IMR-90 (cell line): ENCODE measurements at places on chromosomes 16 and 17. TPM values are rescaled to one million over a fixed set of nuclear protein-coding genes. Genes with fewer than 3 reads are reported as not detected.

The ZSCAN10 gene
- polyA plus RNA-seq, result not detected in 2 replicates

The PLD2 gene
- 28.0 and 28.8 TPM in 2 replicates for polyA plus RNA-seq

The MPP3 gene
- 10.7 and 11.9 TPM in 2 replicates for polyA plus RNA-seq

The PLA2G10 gene
- polyA plus RNA-seq, result not detected in 2 replicates

The MILR1 gene
- polyA plus RNA-seq, result 0.23 and 0.44 TPM in 2 replicates

The KIF1C gene
- 28.7 and 31.6 TPM in 2 replicates for polyA plus RNA-seq

The C17orf75 gene
- 8.2 and 11.5 TPM in 2 replicates for polyA plus RNA-seq

The SLC35G6 gene
- polyA plus RNA-seq, result not detected in 2 replicates

The PITPNM3 gene
- 1.7 and 2.0 TPM in 2 replicates for polyA plus RNA-seq

DNA sequence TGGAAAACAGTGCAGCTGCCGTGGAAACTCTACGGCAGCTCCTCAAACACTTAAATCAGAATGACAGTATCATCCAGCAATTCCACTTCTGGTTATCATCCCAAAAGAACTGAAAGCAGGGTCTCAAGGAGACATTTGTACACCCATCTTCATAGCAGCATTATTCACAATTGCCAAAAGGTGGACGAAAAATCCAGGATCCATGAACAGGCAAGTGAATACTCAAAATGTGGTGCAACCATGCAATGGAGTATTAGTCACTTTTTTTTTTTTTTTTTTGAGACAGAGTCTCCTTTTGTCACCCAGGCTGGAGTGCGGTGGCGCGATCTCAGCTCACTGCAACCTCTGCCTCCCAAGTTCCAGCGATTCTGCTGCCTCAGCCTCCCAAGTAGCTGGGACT, 10.6 kb upstream of the AATK start:
- peak; percentile 3 for DNase-seq
- no peak overlapping the region for H3K4me3 ChIP-seq

DNA sequence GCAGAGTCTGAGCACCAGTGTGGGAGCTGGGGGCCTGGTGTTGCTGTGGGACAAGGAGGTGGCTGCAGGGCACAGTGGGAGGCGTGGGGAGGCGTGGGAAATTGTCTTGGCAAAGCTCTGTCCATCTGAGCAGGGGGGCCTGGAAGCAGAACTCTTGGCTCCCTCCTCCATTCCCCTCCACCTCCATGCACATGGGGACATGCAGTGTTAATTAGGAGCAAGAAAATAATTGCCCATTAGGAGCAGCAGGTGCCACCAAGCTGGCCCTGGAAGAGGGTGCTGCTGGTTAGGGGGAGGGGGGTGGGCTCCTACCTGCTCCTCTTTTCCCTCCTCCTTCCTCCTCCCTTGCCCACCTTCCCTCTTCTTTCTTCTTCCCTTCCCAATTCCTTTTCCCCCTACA, 4.5 kb downstream of the TTYH2 start:
- no peak for DNase-seq
- H3K4me1 ChIP-seq, result no peaks in the 10 kb centered on the region
- no peak overlapping the region for H3K4me3 ChIP-seq
- no peaks in the 10 kb centered on the region; the same call in 1 of the 2 replicates for H3K27me3 ChIP-seq

DNA sequence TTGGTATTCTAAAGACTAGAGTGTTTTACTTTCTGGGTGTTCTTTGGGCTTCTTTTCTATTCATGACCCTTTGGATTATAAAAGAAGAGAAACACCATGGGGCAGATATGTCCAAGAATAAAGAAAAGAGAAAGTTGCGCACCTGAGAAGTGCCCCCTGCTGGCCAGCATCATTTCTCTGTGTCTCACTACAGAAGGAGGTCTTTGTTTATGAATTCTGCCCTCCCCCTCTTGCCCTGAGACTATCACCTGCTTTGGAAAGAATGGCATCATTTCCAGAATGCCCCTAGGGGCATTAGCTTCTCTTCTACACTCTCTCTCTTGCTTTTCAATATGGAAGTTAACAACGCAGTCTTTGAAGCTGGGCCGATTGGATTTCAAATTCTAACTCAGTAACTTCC, 45.0 kb downstream of the CDH13 start:
- no peak for DNase-seq
- H3K4me3 ChIP-seq, result no peak overlapping the region
- H3K4me1 ChIP-seq, result peaks cover 2% of the 10 kb centered on the region
- H3K36me3 ChIP-seq, result no peaks in the 10 kb centered on the region
- no peak overlapping the region for H3K27ac ChIP-seq

DNA sequence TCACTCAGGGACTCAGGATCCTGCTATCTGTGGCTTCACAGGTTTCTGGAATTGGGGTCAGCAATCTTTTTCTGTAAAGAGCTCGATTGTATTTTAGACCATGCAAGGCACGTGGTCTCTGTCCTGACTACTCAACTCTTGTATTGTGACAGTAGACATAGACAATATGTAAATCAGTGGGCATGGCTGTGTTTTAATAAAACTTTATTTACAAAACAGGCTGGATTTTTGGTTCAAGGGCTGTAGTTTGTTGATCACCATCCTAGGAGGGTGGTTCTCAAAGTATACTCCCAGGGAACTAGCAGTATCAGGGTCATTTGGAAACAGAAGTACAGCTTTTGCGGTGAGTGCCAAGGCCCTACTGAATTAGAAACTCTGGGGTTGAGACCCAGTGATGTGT, 108.2 kb upstream of the CRHR1 start:
- peaks cover 4% of the 10 kb centered on the region for H3K27me3 ChIP-seq
- no peaks in the 10 kb centered on the region for H3K36me3 ChIP-seq
- H3K4me3 ChIP-seq, result no peak overlapping the region
- no peaks in the 10 kb centered on the region for H3K4me1 ChIP-seq
- DNase-seq, result no peak
- no peak overlapping the region for H3K27ac ChIP-seq

DNA sequence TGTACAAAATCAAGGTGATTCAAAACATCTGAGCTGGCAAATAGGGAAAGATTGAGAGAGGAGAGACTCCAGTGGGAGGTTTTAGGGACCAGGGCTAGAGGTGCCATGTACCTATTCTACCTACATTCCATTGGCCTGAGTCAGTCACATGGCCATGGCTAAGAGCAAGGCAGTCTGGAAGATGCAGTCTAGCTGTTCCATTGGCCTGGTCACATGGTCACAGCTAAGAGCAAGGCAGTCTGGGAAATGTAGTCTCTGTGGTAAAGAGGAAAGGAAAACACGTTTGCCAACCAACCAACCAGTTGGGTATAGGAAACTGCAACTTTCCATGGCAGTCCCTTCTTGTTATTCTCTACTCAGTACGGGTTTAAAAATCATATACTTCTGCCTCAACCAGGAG, 369.1 kb downstream of the XYLT1 start:
- H3K4me1 ChIP-seq, result no peaks in the 10 kb centered on the region
- H3K4me3 ChIP-seq, result no peak overlapping the region
- DNase-seq, result peak; percentile 2
- H3K36me3 ChIP-seq, result no peaks in the 10 kb centered on the region
- no peak overlapping the region for H3K27ac ChIP-seq
- no peaks in the 10 kb centered on the region for H3K27me3 ChIP-seq

GRCh38 chr17:54270499-54270898, 447.8 kb downstream of the KIF2B start:
- no peak overlapping the region for H3K4me3 ChIP-seq
- no peaks in the 10 kb centered on the region for H3K27me3 ChIP-seq
- H3K36me3 ChIP-seq, result no peaks in the 10 kb centered on the region
- no peak overlapping the region for H3K27ac ChIP-seq
- H3K4me1 ChIP-seq, result no peaks in the 10 kb centered on the region

DNA sequence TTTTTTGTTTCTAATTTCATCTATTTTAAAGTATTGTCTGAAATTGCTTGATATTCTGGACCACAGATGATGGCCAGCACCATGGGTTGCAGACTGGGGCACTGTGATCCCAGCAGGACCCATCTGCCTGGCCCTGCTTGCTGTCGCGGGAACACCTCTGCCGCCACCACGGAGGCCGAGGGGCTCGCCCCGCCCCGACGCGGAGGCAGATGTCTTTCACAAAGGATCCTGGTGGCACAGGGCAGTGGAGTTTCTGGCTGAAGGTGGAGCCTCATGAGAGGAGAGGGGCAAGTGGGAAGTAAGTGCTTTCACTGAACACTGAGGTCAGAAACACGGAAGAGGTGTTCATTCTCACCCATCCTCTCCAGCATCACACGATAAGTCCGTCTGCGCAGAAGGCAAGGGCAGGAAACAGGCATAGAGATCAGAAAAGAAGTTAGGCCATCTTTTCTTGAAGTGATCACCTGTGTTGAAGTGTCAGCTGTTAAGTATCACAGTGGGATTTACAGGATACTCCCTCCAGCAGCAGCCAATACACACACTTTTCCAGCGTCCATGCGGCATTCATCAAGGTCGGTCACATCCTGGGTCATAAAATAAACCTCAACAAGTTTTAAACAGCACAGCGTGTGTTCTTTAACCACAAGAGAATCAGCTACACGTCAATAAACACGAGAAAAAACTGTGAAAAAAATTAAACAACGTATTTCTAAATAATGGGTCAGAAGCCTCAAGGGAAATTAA, 194.5 kb downstream of the RPTOR start:
- no peak for DNase-seq
- peaks cover 5% of the 10 kb centered on the region for H3K4me1 ChIP-seq

DNA sequence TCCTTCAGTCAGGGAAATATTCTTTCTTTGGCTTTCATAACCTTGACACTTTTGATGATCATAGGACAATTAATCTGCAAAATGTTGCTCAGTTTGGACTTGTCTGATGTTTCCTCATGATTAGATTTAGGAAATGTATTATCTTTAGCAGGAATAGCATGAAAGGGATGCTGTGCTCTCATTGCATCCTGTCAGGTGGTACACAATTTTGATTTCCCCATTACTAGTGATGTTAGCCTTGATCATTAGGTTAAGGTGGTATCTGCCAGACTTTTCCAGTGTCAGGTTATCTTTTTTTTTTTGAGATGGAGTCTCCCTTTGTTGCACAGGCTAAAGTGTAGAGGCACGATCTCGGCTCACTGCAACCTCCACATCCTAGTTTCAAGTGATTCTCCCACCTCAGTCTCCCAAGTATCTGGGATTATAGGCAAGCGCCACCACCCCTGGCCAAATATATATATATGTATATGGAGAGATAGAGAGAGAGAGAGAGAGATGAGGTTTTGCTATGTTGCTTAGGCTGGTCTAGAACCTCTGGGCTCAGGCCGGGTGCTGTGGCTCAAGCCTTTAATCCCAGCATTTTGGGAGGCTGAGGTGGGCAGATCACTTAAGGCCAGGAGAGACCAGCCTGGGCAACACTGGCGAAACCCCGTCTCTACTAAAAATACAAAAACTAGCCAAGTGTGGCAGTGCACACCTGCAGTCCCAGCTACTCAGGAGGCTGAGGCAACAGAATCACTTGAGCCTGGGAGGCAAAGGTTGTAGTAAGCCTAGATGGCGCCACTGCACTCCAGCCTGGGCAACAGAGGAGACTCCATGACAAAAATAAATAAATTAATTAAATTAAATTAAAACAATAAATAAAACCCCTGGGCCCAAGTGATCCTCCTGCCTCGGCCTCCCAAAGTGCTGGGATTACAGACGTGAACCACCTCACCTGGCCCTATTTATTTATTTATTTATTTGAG, 15.8 kb upstream of the CAVIN1 start:
- H3K36me3 ChIP-seq, result no peaks in the 10 kb centered on the region
- no peak for DNase-seq
- H3K4me1 ChIP-seq, result no peaks in the 10 kb centered on the region; the same call in 1 of the 2 replicates
- no peak overlapping the region for H3K27ac ChIP-seq
- H3K27me3 ChIP-seq, result no peaks in the 10 kb centered on the region

DNA sequence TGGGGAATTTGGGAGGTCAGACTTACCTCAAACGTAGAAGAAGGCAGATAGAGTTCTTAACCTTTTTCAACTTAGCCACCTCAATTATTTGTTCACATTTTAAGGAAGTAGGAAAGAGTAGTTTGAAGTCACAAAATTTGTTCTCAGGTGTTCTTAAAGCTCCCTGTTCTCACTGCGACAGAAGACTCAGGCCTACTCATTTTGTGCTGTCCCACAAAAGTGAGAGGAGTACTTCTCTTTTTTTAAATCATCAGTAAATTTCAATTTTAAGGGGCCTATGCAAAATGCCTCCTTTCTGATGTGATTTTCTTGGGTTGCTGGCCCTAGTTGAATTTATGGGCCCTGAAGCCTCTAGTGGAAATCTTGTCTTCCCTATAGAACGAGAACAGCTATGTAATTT, 133.4 kb downstream of the MAP2K6 start:
- peaks cover 3% of the 10 kb centered on the region; the same call in 1 of the 2 replicates for H3K4me1 ChIP-seq
- no peak overlapping the region for H3K4me3 ChIP-seq
- H3K27me3 ChIP-seq, result no peaks in the 10 kb centered on the region
- no peak overlapping the region for H3K27ac ChIP-seq
- no peak for DNase-seq

GRCh38 chr16:50208460-50208931, 55.4 kb downstream of the TENT4B start:
- peak; percentile 73 for DNase-seq
- H3K4me1 ChIP-seq, result peaks cover 24% of the 10 kb centered on the region
- H3K27me3 ChIP-seq, result no peaks in the 10 kb centered on the region
- no peak overlapping the region for H3K4me3 ChIP-seq
- peaks cover 5% of the 10 kb centered on the region; the same call in 1 of the 2 replicates for H3K36me3 ChIP-seq
- H3K27ac ChIP-seq, result no peak overlapping the region

DNA sequence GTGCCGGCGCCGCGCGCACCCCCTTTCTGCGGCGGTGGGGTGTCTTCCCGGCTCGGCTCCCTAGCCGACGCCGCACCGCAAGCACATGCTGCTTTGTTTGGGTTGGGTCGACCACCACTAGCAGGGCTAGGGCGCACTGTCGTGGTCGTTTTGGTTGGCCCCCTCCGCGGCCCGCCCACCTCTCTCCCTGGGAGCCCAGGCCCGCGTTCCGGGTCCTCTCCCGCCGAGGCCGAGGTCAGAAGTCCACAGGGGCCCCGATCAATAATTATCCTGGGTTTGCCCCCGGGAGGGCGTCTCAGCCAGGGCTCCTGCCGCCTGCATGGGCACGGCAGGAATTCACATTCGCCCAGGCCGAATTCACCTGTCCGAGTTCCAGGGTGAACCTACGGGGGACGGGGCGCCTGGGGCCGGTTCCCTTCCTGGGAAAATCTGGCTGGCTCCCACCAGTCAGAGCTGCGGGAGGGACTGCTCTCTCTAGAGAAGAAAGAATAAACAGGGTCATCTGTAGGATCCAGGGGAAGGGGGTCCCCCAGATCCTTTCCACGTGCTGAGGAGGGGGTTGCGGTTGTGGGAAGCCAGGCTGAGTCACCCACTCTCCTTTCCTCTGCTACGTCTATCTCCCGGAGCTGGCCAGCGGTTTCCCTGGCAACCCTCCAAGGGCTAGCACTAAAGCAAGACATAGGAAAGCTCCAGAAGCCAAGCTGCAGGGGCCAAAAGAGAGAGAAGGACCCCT, 584 bp upstream of the STAT5B start:
- DNase-seq, result peak; percentile 88
- peaks cover 3% of the 10 kb centered on the region for H3K4me1 ChIP-seq
- H3K27me3 ChIP-seq, result no peaks in the 10 kb centered on the region
- peak overlapping the region; percentile 68 for H3K27ac ChIP-seq

DNA sequence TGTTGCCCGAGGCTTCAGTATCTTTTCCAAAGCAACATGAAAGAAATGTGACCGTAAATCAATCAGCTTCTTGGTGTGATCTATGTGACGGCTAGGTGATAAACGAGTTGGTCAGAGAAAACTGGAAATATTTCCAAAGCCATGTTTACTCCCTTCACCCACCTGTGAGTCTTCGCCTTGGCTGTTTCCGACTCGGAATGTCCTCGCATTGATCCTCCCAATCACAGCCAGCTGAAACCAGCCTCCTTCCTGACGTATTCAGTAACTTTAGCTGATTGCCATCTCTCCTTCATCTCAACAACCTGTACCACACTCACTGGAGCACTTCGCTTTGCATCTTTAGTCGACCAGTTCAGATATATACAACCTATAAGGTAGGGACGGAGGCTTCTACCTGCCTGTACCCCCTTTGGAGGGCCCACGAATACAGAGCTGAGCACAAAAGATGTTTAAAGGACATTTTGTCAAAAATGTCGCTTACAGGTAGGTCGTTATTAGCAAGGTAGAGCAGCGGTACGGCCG, 705 bp downstream of the KRABD2 start:
- H3K4me1 ChIP-seq, result peaks cover 6% of the 10 kb centered on the region
- H3K27me3 ChIP-seq, result no peaks in the 10 kb centered on the region
- H3K4me3 ChIP-seq, result peak overlapping the region; percentile 85
- H3K36me3 ChIP-seq, result peaks cover 18% of the 10 kb centered on the region
- peak overlapping the region; percentile 97 for H3K27ac ChIP-seq
